GM12891 (cell line): ENCODE measurements at places on chromosomes 6 and 20.

- DNase-seq = no peak
These were observed 127.1 kb upstream of the ZNF184 start for GRCh38 chr6:27599859-27600532.

DNA sequence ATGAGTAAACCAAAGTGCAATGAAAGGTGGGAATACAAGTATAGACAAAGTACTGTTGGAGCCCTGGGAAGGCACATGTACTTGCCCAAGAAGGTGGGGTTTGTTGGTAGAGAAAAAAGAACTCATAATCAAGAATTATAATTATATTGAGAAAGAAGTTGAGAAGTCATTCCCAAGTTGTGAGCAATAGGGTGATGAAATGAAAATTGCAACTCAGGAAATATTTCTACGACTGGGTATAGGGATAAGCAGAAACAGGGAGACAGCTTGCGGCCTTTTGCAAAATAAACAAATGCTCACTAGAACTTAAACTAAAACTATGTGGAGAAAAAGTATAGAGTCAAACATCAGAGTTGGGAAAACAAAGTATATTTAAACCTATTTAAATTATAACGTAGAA lies 250.7 kb upstream of the FAM83B start:
- no peak for DNase-seq

DNA sequence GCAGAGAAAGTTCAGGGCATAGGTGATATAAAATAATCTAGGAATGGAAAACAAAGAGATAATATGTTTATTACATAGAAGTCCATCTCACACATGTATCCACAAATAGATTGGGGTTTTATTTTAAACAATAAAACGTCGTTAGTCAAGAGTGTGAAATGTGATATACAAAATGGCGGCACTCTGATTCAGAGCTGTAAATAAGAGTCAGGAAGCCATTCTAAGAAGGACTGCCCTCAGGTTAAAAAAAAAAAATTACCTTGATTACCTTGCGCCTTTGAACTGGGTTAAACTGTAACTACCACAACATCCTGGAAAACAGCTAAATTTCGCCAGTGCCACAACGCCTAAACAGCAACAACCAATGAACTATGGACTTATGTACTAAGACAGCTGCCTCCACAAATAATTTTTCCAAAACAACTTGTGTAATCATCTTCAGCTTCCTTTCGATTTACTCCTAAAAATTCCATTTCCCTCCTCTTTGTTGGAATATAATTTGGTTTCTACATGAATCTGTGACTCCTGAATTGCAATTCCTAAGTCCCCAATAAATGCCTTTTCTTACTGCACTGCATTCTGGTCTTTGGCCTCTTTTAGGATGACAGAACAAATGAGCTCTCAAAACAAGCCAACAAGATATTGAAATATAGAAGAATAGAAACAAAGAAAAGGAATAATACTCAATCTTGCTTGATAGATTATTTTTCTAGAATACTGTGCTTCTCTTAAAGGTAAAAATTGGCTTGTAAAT lies 1019.5 kb upstream of the MAP3K7 start:
- DNase-seq = no peak

DNA sequence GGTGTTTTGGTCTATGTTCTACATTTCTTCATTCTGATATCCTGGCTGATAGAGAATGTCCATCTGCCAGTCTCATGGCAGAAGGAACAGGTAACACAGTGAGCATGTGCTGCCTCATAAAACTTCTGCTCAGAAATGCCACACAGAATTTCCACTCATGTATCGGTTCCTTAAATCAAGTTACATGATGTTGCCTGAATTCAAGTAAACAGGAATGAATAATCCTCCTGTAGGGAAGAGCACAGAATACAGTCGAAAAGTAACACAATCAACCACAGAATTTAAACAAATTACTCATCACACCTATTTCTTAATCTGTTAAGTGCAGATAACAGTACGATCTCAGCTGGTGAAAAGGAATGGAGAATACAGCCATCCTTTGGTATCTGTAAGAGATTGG lies 74.7 kb downstream of the FAM217A start:
- DNase-seq = no peak

GRCh38 chr20:531608-532007 lies 12.0 kb downstream of the CSNK2A1 start:
- DNase-seq = no peak

DNA sequence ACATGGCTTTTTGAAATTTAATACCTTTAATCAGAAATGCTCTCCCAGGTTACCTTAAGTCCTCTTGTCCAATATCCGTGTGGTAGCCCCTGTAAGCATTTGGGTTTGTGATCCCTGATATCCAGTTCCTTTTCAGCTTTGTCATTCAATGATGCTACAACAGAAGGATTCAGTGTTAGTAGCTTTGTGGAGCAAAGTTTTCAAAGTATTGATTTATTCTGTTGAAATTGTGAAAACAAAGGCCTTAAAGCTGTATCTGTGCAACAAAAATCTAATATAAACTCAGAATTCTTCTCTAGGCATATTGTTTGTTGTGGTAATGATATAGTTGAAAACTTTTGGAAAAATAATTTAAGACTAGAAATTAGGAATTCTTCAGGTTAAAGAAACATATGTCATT lies 91.9 kb downstream of the ADGRB3 start:
- DNase-seq = no peak

DNA sequence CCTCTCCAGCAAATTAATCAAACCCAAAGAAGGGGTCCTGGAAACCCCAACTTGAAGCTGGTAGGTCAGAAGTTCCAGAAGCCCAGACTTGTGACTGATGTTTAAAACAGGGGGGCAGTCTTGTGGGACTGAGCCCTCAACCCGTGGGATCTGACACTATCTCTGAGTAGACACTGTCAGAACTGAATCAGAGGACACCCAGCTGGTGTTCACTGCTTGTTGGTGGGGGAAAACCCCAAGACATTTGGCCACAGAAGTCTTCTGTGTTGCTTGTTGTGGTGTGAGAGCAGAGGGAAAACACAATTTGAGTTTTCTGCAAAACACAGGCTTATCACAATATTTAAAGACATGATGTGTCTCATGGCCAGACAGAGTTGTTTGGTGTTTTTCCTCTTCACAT lies 29.9 kb downstream of the KIF13A start:
- DNase-seq = no peak

- DNase-seq = no peak
These were observed 30.1 kb upstream of the SCAF8 start for GRCh38 chr6:154703124-154703523.

DNA sequence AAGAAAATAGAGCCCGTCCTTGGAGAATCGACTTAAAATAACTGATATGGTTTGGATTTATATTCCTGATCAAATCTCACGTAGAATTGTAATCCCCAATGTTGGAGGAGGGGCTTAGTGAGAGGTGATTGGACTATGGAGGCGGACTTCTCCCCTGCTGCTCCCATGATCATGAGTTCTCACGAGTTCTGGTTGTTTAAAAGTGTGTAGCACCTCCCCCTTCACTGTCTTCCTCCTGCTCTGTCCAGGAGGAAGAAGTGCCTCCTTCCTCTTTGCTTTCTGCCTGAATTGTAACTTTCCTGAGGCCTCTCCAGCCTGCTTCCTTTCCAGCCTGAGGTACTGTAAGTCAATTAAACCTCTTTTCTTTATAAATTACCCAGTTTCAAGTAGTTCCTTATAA lies 529.2 kb downstream of the HAO1 start:
- no peak for DNase-seq

GRCh38 chr6:132188556-132189264 lies 212.6 kb downstream of the MOXD1 start:
- no peak for DNase-seq

GRCh38 chr6:77466055-77466450 lies 2.8 kb upstream of the HTR1B start:
- DNase-seq = no peak

DNA sequence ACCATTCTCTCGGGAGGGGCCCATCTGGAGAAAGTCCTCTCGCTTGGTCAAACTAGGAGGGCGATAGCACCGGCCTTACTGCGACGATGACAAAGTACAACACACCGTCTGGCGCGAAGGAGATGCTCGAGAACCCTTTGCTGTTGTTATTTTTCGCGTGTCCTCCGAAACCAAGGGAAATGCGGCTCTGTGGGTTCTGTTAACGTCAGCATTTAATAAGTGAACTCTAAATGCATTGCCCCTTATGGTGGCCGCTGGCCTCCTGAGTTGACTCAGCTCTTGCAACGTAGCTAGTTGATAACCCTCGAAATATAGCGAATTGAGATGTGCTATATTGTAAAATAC lies 577 bp upstream of the SCAND1 start:
- peak; percentile 28 for DNase-seq

DNA sequence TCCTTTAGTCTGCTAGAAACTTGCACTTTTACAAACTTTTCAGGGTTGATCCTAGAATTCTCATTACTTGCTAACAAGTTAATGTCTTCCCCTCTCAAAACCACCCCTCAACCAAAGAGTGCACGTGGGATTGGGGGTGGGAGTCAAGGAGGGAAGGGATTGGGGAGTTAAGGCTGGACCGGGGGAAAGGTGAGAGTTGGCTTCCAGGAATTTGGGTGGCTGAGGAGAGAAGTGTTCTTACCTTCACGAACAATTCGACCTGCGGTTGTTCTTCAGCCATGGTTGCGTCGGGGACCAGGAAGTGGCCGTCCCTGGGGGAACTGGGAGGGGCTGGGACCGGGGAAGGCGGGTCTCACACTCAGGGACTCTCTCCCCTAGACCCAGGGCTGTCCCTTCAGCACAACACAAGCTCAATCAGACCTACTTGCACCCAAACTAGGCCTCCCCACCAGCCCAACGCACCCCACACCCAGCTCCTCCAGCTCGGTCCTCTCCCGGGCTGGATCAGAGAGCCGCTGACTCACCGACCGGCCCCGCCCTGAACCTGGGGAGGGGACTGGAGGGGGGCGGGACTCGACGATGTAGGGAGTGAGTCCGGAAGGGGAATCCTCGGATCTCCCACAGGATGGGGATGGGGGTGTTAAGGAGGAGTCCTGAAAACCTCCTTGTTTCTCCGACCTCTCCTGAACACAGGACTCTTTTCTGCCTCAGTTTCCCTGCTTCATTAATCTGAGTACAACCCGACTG lies at the start of gene CLIC1:
CLIC1 (minus strand) TSS at position 510 of the 747 bp plus-strand sequence; CDS start at position 280, 230 bp downstream.
- DNase-seq = peak; percentile 69

DNA sequence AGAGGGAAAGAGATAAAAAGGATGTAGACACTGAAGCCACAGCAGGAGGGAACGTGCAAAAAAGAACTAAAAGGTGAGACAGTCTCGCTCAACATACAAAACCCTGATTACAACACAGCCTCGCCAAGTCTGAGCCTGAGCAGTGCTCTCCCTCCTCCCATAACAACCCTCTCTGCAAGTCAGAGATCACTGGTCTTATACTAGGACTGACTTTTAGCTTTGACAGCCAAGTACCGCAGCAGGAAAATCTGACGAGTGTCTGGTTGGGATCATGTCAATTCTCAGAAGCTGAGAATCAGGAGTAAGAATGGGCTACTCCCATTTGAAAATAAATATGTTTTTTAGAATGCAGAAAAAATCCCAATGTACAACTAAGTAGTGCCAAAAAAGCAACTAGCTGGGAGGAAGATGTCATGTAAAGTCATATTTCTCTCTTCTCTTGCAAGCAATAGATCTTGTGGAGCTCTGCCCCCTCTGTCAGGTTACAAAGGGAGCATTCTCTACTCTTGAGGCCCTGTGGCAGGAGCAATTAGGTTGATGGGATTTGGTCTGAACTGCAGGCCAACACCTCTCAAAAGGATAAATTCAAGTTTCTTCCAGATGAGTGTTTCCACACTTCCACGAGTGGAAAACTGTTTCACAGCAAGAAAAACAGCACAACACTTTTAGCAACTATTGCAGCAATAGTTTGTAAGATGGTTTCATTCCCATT lies 118.9 kb upstream of the COL21A1 start:
- DNase-seq = no peak

GRCh38 chr20:41258474-41258873 lies 59.1 kb downstream of the ZHX3 start:
- no peak for DNase-seq

DNA sequence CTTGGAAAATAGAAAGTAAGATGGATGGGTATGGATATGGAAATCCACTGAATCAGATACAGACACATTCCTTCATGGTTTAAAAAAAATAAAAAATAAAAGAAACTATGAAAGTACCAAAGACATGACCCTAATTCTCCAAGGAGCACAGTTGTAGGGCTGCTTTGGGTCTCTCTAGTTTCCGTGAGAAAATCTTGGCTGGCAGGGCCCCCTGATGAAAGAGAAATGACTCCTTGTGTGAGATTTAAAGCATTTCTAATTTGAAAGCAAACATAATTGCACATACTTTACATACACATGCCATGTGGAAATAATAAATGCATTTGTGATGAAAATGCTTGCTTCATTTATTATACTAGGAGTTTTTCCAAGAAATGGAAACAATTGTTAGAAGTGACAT lies 593.9 kb upstream of the BTBD3 start:
- DNase-seq = no peak

- DNase-seq = no peak
These were observed 147.6 kb upstream of the TAB2 start for GRCh38 chr6:149169761-149170511.

DNA sequence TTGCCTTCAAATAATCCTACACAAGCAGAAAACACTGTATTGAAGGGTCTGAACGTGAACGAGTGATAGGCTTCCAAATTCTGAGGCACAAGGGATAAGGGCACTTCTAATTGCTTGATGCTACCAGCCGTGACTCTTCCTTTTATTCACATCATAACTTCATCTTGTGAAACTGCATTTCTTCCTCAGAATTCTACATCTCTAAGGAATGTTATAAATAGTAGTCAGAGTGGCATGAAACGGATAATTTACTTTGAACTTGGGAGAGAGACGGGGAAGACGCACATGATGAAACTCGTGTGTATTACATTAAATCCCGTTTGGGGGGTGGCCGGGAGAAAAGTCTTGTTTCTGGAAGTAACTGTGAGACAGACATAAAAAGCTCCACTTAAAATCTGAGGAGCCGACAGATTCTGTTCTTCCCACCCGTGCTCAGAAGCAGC lies 754 bp downstream of the HDDC2 start:
- DNase-seq = no peak

DNA sequence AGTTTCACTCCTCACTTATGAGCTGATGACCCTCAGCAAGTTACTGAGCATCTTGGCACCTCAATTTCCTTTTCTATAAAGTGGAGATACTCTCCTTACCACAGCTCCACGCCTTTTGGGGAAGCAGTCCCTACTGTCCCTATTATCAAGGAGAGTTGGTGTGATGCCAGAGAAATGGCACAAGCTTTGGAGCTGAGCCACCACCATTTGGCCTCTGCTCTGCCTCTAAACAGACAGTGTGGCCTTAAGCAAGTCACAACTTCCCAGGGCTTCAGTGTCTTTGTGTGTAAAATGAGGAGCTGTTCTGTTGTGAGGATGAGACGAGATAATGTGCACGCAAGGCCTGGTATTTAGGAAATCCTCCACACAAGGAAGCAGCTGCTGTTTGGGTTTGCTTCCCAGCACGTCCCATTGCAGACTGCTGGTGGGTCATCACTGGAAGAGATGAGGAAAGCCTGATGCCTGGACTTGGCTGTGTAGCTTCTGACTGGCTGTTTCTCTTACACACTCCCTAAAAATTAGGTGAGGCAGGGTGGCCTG lies 18.5 kb downstream of the NSFL1C start:
- no peak for DNase-seq

- no peak for DNase-seq
These were observed 128.3 kb downstream of the UTRN start for GRCh38 chr6:144413418-144413817.

- DNase-seq = no peak
These were observed 4.5 kb downstream of the LY6G5C start for GRCh38 chr6:31676322-31676903.
